Putamen (tissue), 1 donor: ENCODE measurements at places on chromosomes 1 and 21.

- DNase-seq: no peak
Observed at GRCh38 chr1:214184992-214185391, 96.0 kb upstream of the SMYD2 start.

GRCh38 chr1:39688706-39689105 lies 2.5 kb downstream of the HPCAL4 start:
- no peak for DNase-seq

- DNase-seq: no peak
Observed at GRCh38 chr1:17575797-17576518, 36.5 kb downstream of the ARHGEF10L start.

DNA sequence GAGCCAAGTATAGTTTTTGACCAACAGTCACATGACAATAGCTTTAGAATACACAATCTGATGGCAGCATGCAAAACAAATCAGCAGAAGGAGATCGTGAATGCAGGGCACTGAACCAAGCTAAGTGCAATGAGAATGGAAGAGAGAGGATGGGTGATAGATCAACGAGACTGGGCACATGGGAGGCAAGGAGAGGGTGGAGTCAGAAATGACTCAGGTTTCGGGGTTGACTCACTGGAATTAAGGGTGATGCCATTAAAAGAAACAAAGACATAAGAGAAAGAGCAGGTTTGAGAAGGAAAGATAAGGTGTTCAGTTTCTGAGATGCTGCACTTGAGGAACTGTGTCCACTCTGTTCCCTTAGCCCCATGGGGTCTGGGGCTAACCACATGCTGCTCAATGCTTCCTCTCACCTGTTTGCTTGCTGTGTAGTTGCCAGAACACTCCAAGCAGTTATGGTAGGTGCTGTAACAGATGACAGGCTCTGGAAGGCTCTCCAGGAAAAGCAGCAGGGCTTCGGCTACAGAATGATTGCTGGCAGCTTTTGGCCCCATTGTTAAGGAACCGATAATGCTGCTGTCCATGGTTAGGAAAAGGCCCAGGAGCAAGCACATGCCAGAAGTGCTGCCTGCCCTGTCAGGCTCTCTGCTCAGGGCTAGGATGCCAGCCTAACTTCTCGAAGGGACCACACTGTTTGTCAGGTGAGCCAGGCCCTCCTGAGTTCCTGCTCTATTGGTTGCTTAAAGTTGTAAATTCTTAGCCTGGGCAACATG lies 6.1 kb upstream of the MTF1 start:
- DNase-seq: no peak

- DNase-seq: no peak
Observed at GRCh38 chr1:11823366-11824137, 17.6 kb downstream of the CLCN6 start.

DNA sequence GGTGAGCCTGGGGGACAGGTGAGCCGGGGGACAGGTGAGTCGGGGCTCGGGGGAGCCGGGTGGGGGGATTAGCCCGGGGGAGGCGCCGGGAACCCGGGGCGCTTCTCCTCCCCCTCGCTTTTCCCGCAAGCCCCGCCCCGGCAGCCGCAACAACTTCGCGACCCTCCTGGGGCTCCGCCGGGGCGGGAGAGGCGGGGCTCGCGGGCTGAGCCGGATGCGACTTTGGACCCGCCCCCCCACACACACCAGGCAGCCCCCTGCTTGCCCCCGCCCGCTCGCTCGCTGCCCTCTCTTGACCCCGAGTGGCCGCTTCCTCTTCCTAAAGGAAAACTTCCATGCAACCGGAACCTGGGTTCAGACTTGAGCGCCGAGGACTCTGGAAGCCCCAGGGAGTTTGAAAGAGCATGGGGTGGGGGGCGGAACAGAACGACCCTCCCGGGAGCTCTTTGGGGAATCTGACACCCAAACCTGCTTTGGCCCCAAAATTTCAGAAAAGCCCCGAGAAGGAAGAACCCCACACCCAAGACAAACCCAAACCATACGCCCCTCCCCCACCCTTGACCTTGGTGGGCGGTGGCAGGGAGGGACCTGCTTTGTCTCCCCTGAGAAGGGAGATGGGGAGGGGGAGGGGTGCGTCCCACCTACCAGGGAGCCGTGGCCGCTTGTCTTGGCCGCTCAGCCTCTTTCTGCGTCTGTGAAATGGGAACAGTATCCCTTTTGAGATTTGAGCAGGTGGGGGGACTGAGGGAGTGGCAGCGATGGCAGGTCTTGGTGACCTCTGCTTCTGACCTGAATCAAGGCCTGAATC lies 550 bp downstream of the ARHGEF16 start:
- DNase-seq: no peak

GRCh38 chr1:27600498-27601175 lies 3.3 kb downstream of the AHDC1 start:
- DNase-seq: no peak

GRCh38 chr1:29444782-29445729 lies 208.7 kb downstream of the PTPRU start:
- peak; percentile 24 for DNase-seq

DNA sequence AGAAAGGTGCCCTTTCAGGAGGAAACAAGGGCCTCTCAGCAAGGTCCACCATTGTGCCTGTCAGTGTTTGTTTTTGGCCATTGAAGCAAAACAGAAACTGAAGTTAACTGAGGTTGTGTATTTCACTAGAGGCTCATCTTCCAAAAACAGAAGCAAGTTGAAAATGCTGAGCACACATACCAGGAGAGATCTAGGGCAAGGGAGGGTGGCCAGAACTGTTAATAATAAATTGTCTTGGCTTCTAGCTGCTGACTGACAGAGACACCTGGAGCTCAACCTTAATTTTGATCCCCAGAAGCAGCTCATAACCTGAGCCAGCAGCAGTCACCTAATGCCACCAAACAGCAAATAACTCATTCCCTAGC lies 5.2 kb downstream of the AGMAT start:
- DNase-seq: no peak

DNA sequence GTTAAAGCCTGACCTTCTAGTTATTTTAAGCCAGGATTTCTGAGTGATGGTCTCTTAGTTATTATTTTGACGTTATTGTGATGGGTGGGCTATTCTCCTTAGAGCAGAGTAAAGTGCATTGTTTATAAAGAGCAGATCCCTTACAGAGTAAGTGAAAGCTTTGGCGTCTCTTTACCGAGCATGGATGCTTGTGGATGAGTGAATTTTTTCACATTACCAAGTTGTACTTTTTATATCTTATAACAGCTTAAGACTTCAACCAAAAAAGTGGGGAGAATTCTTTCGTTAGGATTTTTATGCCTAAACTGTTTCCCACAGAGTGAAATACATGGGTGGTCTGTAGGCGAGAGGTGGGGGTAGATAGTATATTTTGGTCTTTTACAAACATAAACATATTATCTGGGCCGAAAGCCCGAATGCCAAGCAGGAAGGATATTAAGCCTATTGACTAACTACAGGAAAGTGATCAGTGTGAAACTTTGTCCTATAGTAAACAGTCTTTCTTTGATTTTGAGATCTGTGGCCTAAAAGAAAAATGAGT lies 279.1 kb upstream of the C1orf105 start:
- DNase-seq: no peak
